ENCODE measurements at places on chromosomes 2 and 18.

GRCh38 chr2:71562518-71562917 is 109.2 kb downstream of the DYSF start:
- DNase-seq, result no peak

DNA sequence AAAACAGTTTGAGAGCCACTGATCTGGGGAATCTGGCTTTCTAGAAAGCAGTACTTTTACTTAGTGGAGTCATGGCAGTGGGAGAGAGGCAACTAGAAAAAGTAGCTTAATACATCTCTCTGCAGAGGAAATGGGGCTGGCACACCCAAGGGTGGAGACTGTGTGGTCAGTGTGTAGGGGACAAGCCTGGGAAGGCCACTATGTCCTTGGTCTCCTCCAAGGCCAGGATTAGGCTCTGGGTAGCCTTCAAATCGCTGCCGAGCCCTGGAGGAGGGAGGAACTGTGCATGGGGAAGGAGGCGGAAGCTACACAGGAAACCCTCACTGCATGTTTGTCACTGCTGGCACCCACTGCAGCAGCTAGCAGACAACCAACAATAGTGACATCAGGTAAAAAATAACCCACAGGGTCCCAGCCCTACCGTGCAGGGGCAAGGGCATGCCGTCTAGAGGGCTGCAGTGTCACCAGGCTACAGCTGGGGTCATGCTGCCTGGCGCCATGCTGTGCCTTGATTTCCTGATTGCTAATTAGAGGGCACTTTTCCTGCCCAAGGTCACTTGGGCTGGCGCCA is 34.8 kb downstream of the LBH start:
- peak; percentile 35 for DNase-seq

GRCh38 chr2:47616506-47616905 is 166.4 kb upstream of the MSH6 start:
- no peak for DNase-seq

- no peak for DNase-seq
These were observed 54.0 kb downstream of the ATOH8 start for GRCh38 chr2:85807756-85808155.

- no peak for DNase-seq
These were observed 100.0 kb downstream of the COLEC12 start for GRCh38 chr18:400456-400855.

- DNase-seq, result no peak
These were observed 718 bp upstream of the NXPH2 start for GRCh38 chr2:138780908-138781307.

Measured in endodermal cell (in vitro differentiated cells).